Activated CD4-positive, alpha-beta T cell treated with anti-CD3 and anti-CD28 coated beads, Interleukin-2, amount 50 U/mL, for 48 hours (primary cell): ENCODE measurements at places on chromosomes 7 and 10.

GRCh38 chr10:16195178-16195769 lies 241.5 kb upstream of the PTER start:
- DNase-seq = no peak

- DNase-seq = no peak
Measured at GRCh38 chr7:46776790-46777189, 805.1 kb downstream of the TNS3 start.

DNA sequence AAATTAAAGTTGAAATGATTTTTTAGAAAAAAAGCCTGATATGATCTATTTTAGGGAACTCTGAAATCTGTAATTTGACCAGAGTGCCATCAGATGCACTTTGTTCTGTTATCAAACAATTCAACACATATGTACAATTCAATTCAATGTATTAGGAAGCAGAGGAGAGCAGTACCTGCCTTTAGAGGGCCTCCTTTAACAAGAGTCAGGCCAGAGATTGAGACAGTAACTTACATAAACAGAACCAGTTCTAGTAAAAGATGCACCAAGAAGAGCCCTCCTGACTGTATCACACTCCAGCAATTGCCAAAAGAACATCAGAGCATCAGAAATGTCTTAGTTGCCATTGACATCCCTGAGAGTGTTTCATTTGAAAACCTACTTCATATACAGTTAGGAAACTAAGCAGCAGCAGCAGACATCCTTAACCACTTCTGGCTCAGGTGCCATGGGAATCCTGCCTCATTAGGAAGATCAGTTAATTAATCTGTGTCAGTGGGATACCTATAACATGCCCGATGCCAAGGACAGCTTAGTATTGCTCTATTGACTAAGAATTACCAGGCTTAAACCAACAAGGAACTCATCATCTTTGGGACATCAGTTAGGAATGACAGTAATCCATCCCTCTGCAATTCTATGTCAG lies 1222.6 kb upstream of the LRRN3 start:
- DNase-seq = no peak

GRCh38 chr10:104732222-104732621 lies 91.1 kb downstream of the SORCS3 start:
- no peak for DNase-seq

DNA sequence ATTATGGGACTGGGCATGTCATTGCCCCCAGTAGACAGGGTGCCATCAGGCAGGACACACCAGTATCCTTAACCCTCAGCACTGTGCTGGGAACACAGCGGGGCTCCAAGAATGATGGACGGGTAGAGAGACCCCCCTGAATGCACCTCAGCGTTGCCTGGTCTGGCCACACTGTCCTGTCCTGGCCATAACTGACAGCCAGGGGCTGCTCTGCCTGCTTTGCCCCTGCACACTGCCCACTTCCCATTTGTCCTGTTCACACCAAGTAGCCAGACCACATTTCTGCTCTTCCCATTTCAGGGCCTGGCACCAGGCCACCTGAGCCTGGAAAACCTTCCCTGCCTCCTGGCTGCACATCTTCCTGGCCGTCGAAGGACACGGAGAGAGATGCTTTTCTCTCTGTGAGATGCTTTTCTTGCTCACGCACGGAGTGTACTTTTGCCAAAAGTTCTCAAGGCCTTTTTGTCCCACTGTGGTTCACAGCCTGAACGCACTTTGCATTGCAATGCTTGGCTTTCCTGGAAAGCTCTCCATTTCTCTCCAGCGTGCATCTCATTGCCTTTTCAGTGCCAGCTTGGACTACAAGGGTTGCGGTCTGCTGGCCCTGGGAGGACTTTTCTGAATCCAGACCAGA lies 131.0 kb upstream of the EEPD1 start:
- DNase-seq = no peak

DNA sequence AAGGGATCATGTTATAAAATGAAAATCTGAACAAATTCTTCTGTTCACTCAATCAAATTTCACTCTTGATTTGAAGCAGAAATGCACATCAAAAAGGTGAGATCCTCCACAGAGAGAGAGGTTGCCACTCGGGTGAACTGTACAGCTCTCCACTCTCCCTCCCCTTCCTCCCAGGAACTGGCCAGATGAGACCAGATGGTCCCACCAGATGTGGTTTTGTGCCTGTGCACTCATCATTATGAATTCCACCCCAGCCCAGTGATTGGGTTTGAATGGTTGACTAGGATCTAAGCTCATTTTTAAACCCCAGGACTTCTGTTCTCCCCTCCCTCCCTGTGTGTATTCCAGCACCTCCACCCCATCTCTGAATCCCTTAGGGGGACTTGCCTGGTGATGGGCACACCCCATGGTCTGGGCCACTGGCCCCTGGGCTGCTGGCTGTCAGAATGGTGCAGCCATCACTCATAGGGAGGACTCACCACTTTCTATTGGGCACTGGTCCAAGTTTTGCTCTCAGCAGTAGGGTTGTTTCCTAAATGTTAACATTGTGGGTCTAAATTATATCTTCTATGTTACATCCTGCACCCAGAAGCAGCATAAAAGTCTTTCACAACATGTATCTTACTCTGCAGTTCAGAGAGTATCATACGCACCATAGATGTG lies 393.1 kb downstream of the TNS3 start:
- DNase-seq = no peak

DNA sequence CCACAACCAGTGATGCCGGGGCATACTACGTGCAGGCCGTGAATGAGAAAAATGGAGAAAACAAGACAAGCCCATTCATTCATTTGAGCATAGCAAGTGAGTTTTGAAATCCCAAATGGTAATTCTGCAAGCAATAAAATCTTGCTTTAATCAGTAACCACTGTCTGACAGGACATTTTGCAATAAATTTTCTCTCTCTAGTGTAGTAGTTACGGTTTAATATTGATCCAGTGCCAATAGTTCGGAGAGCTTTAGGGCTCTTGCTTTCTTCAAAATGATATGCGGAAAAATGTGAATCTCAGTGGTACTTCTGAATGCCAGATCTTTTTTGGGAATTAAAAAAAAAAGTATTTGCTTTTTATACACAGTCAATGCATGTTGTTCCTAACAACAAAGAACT lies 520.4 kb downstream of the SDK1 start:
- no peak for DNase-seq

DNA sequence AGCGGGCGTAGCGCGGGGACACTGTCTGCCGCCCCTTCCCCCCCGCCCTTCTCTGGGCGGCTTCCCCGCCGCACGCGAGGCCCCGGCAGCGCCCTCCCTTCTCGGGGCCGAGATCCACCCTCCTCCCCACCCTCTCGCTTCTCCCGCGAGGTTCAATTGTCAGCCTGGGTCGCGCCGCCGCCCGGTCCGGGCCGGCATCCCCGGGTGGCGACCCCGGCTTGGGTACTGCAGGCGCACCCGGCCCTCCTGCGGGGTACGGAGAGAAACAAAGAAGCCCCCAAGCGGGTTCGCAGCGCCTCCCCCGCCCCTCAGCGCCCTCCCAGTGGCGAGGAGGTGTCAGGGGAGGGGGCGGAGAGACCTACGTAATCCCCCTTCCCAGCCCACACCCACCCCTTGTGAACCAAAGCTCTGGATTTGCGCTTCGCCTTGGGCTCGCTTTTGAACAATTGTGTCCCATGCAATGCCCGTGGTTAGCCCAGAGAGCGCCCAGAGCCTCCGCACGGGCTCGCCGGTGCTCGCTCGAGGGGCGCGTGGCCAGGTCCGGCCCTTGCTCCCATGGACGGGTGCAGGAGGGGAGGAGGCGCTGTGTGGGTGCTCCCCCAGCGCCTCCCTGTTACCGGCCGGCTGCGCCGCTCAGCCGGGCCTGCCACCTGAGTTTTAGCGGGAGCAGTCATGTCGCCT lies 634 bp downstream of the HECW1 start:
- no peak for DNase-seq

DNA sequence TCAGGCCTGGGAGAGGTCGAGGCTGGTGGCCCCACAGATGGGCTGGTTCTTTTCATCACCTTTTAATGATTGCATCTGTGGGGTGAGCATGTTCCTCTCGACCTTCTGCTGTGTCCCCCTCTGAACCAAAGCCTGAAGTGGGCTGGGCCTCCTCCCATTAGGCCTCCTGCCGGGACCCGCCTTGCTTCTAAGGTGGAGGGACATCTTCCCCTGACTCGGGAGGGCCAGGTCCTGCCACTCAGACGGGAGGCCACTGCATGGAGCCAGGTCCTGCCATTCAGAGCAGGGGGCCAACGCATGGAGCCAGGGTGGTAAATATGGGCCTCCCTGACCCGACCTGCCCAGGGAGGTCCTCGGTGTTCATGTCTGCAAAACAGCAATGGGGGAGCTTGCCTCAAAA lies 188.4 kb downstream of the EBF3 start:
- DNase-seq = no peak

- no peak for DNase-seq
Measured at GRCh38 chr10:115981081-115981480, 291.9 kb downstream of the GFRA1 start.

DNA sequence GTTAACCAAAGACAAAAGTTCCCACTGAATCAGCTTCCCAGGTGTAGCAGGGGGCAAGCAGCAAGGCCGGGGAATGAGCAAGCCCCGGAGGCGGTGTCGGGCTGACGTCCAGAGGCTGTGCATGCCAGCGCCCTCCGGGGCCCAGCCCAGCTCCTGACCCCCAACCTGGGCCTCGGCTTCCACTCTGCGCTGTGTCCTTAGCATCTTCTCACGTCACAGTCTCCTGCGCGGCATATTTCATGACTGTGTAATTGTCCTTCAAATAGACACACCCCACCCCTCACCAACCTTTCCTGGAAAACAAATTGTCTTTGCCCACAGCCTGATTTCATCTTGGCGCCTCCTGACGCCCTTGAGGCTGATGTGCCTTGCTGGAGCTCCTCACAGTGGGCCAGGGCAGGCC lies 133.5 kb downstream of the RGS10 start:
- DNase-seq = no peak

GRCh38 chr7:972676-973309 lies 2.6 kb downstream of the COX19 start:
- DNase-seq = no peak

GRCh38 chr10:91941426-91941825 lies 17.9 kb downstream of the BTAF1 start:
- no peak for DNase-seq

DNA sequence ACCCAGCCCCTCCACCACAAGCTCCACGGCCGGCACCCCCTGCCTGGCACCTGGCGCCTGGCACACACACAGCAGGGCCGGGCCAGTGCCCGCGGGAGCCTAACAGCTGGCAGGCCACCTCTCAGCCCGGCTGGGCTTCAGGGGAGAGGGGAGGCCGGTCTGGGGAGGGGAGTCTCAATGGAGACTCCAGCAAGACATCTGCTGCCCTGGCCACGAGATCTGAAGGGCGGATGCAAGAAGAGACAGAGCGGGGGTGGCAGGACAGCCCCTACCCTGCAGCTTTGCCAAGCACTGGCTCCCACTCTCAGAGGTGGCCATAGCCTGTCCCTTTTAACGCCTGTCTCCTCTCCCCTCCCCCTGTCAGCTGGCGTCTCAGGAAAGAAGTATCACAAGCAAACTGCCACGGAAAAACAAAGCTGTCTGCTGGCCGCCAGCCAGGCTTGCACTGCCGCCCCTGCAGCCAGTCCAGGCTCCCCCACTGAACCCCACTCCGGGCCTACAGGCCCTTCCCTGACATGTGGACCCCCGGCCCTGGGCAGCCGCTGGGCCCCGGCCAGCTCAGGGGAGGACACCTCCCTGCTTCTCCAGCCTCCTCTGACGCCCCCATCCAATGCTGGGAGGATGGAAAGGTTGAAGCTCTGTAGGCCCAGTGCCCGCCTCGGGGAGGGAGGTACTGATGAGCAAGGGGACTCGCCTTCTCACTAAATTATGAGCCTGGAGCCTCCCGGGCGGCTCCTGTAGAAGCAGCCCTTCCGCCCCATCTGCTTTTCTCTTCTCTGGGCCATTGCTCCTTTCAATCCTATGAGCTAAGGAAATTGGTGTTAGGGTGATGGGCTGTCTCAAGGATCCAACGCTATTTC lies 178.4 kb downstream of the ARHGAP12 start:
- no peak for DNase-seq

- DNase-seq = no peak
Measured at GRCh38 chr7:117411539-117411938, 15.8 kb downstream of the ASZ1 start.

DNA sequence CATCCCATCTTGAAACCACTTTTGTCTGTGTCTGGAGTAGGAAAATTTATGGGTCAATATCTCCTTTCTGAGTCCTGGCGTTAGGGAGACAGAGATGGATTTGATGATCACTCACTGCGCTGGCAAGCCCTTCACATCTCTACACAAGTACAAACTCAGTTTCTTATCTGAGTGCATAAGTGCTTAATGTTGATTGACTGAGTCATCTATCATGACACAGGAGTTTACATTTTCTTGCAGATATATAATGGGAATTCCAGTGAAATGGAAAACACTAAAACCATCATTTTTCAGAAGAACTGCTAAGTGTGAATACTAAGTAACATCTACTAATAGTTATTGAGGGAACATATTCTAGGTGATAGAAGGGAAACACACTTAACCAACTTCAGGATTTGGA lies 763.9 kb upstream of the COBL start:
- DNase-seq = no peak

DNA sequence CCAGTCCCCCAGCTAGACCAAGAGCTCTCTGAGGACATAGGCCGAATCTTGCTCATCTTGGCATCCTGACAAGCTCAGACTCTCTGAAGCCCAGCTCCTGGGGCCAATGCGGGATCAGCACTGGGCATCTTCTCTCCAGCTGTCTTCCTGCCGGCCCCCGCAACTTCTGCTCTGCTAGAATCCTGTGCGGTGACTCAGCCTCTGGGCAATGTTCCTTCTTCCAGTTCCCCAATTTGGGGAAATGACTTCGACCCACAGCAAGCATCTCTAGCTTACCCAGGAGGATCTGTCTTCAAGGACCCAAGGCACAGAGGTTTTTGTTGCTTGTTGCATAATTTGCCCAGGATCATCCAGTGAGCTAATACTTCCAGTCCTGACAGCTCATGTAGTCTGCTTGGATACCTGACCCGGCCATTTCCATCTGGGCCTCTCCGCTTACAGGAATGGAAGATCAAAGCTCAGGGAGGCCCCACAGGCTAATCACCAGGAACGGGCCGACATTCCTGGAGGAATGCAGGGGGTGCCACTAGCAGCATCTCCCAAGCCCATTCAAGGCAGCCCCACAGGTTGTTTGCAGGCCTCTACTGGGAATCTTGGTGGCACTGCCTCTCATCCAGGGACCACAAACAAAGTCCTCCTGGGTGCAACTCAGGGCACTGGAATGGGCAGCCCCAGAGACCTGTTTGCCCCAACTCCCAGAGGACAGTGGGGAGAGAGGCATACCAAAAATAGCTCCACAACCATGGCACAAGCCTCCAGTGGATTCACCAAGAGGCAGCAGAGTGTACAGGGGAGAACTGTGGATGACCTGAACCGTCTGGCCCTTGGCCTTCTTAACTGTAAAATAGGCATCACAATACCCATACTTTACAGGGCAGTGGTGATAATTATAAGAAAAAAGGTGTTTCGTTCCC lies 151.9 kb downstream of the NEURL1 start:
- no peak for DNase-seq

GRCh38 chr10:94288361-94289101 lies 74.2 kb downstream of the NOC3L start:
- no peak for DNase-seq
